Spinal cord (tissue), 10 donors: ENCODE measurements at places on chromosomes 5 and 9. TPM values are rescaled to one million over a fixed set of nuclear protein-coding genes. Genes with fewer than 3 reads are reported as not detected.

DNA sequence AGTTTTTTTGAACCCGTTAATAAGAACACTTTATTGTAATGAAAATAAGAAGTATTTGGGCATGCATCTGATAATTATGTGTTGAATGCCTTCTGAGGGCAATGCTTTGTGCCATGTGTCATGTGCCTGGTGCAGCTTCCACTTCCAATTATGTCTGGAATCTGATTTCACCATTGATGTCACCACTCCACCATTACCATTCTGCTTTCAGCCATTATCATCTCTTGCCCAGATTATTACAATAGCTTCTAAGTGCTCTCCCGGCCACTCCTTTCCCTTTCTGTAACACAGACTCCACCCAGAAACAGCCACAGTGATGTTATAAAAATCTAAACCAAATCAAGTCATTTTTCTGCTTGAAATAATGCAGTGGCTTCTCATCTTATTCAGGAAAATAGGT is 171.7 kb downstream of the C9orf152 start:
- no peak for DNase-seq

- no peak for DNase-seq
These were observed 51.0 kb upstream of the IFNK start for GRCh38 chr9:27473111-27473529.

DNA sequence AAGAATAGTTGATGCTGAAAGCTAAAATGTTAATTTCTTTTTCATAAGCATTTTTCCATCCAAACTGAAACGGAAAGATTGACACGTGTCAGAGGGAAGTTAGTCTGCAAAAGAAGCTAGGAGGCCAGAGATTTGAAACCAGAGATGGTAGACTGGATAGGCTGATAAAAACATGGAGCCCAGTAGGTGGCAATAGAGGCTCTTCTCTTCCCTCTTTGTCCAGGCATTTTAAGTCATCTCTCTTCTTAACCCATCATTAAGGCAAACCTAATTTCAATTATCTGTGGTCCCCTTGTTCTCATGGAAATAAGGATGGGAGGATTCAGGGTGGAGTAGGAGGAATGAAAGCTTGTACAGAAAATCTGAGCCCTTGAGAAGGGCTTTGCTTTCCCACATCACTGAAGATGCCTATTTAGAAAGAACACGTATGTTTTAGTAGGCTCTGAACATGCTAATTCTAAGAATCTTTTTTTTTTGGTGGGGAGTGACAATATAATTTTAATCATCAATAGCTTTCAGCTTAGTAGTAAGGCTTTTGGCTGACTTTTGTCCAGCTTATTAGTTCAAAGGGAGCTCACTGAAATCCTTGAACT is 66.6 kb downstream of the ZNF474 start:
- DNase-seq: peak; percentile 45

DNA sequence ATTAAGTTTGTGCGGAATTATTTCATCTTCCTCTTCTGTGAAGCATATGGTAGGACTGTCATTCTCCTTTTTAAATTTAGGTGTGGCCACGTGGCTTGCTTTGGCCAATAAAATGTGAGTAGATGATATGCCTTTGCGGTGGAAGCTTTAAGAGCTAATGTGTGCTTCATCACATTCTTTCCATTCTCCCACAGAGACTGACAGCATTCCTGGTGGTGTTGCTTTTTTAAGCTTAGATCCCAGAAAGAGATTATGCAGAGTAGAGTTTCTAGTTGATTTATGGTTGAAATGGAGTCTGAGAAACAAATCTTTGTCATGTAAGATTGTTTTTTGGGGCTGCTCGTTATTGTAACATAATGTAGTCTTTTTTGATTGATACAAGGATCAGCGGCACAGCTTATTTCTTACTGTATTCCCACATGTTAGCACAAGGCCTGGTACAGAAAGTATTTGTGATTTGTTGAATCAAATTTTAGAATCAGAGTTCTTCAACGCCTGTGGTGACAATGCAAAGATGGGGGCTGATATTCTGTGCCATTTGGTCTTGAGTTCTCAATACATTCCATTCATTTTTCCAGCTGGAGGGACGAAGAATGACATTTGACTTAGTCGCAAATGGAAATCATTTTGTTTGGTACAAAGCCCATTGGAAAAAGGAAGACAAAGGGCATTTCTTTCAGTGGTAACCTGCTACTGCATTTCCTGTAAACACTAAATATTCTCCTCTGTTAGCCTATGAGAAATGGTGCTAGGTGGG is 209.9 kb upstream of the VLDLR start:
- no peak for DNase-seq

DNA sequence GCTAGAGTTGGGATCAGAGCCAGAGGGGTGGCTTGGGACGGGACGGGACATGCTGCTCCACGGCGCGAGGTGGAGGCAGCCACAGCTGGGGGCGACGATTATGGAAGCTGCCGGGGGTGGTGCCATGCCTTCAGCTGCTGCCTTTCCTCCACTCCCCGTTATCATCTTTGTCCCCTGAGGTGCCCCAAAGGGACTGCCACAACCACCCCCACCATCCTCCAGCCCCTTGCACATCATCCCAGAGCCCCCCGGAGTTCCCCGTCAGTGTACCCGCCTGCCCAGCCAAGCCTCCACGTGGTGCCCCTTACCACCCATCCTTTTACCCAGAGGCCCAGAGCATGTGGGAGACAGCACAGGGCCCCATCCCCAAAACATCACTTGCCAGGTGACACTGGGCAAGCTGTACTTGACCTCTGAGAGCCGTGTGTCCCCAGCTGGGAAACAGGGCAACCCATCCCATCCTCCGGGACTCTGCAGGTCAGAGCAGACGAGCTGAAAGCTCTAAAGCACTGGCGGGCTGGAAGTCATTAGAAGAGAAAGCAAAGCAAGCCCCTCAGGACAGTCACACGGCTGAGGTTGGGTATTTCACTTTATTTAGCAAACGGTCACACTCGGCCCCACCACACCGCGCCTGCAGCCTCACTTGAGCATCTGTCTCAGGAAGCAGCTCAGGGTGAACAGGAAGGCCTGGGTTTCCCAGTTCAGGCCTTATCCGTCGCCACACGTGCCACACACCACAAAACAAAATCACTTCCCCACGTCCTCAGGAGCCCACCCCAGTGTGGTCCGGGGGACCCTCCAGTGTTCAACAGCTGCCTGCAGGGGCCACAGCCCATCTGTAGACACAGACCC is 19.5 kb upstream of the MXD3 start:
- DNase-seq: no peak

The PARP8 gene
- polyA plus RNA-seq: 31.2 TPM

GRCh38 chr5:18051953-18052352 is 417.7 kb downstream of the TAF11L14 start:
- no peak for DNase-seq

- peak; percentile 66 for DNase-seq
These were observed 23.4 kb downstream of the LURAP1L start for GRCh38 chr9:12798066-12798770.

DNA sequence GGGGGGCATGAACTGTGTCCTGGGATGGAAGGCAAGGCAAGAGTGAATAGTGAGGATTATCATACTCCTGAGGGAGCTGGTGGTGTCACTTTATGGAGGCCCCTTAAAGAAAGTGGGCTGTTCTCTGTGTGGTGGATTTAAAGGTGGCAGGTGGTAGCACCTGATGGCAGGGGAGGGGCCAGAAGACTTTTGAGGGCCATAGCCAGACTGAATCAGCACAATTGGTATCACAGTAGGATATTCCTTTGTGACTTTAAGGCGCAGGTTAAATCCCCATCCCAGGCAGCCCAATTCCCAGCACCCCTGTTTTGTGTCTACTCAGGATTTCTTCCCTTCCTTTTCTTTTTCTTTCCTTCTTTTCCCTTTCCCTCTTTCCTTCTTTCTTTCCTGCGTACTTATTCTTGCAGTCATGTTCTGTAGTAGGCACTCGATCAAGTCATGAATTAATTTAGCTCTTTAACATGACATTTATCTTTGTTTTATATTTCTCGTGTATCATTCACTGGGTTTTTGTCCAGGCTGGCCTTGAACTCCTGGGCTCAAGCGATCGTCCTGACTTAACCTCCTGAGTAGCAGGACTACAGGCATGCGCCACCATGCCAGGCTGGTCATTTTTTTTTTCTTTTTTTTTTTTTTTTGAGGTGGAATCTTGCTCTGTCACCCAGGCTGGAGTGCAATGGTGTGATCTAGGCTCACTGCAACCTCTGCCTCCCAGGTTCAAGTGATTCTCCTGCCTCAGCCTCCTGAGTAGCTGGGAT is 11.0 kb upstream of the PCBD2 start:
- DNase-seq: no peak
